ENCODE measurements at places on chromosomes 16 and 17. TPM values are rescaled to one million over a fixed set of nuclear protein-coding genes. Genes with fewer than 3 reads are reported as not detected.
A peak's percentile ranks its signal among the peaks of the same experiment; 100 is the strongest.

Gene NOMO2
- 118 TPM for total RNA-seq

Gene IRX6
- total RNA-seq: 3.5 TPM

Gene ZG16B
- total RNA-seq: 4.5 TPM

GRCh38 chr16:28623172-28623711 lies 13.4 kb upstream of the SULT1A1 start:
- peak; percentile 79 for DNase-seq
- H3K27me3 ChIP-seq: no peaks in the 10 kb centered on the region
- H3K27ac ChIP-seq: peak overlapping the region; percentile 67
- H3K4me3 ChIP-seq: peak overlapping the region; percentile 62
- H3K36me3 ChIP-seq: peaks cover 5% of the 10 kb centered on the region

- no peak for DNase-seq
- H3K4me3 ChIP-seq: no peak overlapping the region
- H3K27me3 ChIP-seq: no peaks in the 10 kb centered on the region
- H3K36me3 ChIP-seq: peaks cover 21% of the 10 kb centered on the region
- H3K4me1 ChIP-seq: no peaks in the 10 kb centered on the region
Observed at GRCh38 chr17:28874750-28875149, 19.9 kb downstream of the ERAL1 start.

GRCh38 chr16:86934581-86935375 lies 356.4 kb downstream of the FOXL1 start:
- no peak for DNase-seq
- H3K36me3 ChIP-seq: no peaks in the 10 kb centered on the region

GRCh38 chr17:79750650-79751545 lies 20.2 kb downstream of the ENPP7 start:
- H3K27me3 ChIP-seq: peaks cover 70% of the 10 kb centered on the region
- H3K36me3 ChIP-seq: no peaks in the 10 kb centered on the region
- DNase-seq: peak; percentile 8
- no peak overlapping the region for H3K27ac ChIP-seq
- no peak overlapping the region for H3K4me3 ChIP-seq

DNA sequence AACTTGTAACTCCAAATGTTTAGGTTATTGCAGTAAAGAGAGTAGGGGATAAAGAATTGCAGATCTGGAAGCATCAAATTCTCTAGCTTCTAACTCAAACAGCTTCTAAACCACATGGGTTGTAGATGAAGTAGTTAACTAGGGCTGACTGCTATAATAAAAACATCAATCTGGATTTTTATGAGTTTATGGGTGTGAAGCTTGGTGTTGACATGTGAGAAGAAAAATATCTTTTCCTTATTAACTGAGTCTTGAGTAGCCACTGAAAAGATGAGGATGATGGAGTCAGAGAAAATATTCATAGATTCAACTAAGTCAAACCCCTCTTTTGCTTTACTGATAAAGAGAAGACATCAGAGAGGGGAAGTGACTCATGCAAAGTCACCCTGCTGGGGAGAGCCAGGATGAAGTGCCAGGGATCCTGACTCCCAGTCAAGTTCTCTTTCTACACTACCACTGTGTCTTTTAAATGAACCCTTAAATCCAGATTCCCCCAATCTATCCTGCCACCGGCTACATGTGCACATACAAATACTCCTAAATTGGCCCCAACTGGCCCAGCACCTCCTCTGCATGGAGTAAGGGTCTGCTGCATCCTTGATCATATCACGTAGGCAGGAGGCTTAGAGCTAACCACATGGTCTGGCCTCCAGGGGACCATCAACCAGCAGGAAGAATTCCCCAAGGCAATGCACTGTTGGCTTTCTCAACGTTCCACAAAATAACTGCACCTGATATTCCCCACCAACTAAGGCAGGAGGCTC lies 264.0 kb upstream of the CCL2 start:
- no peak for DNase-seq
- H3K4me3 ChIP-seq: no peak overlapping the region
- no peaks in the 10 kb centered on the region for H3K4me1 ChIP-seq

DNA sequence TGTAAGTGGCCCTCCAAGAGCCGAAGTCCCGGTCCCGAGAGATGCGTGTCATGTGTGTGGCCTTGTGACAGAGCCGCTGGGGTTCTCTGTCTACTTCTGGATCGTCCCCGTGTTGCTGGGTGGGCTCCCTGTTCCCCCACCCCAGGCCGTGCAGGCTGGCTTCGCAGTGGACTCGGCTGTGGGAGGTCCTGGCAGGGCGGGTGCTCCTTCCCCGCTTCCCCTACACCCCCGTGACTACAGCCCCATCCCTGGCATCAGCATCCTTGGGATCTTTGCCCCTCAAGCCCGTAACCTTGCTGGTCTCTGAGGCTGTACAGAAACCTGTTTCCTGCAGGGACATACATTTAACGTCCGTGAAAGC lies 136.3 kb downstream of the BANP start:
- no peaks in the 10 kb centered on the region for H3K27me3 ChIP-seq
- no peaks in the 10 kb centered on the region for H3K36me3 ChIP-seq
- H3K4me3 ChIP-seq: no peak overlapping the region
- H3K4me1 ChIP-seq: peaks cover 6% of the 10 kb centered on the region
- no peak overlapping the region for H3K27ac ChIP-seq

GRCh38 chr17:16407911-16408588 lies 7.3 kb upstream of the TRPV2 start:
- peak; percentile 70 for DNase-seq

GRCh38 chr17:57756951-57757350 lies 11.9 kb upstream of the CCDC182 start:
- no peaks in the 10 kb centered on the region for H3K36me3 ChIP-seq
- no peak overlapping the region for H3K4me3 ChIP-seq
- H3K27ac ChIP-seq: no peak overlapping the region
- peaks cover 2% of the 10 kb centered on the region for H3K4me1 ChIP-seq
- no peak for DNase-seq
- peaks cover 5% of the 10 kb centered on the region for H3K27me3 ChIP-seq
